ENCODE measurements at places on chromosomes 7 and 10.

GRCh38 chr10:2700626-2701305 is 366.6 kb upstream of the PFKP start:
- no peak for DNase-seq

DNA sequence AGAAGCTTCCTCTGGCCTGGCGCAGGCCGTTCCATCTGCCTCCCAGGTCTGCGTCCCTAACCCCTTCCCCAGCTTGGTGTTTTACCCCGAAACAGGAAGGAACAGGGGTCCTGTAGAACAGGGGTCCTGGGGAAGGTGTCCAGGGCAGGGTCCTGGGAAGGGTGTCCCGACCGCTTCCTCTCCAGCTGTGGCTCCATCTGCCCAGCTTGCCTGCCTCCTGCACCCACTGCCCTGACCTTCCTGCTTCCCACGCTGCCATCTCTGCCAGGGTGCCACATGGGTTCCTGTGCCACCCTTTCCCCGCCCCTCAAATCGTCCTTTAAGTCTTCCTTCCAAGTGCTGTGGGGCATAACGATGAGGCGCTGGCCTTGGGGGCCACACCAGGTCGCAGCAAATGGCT is 32.4 kb downstream of the WDR86 start:
- DNase-seq: no peak

- no peak for DNase-seq
These were observed 123.3 kb downstream of the PTPN20 start for GRCh38 chr10:47034441-47035051.

GRCh38 chr10:98925651-98926050 is 310.0 kb downstream of the HPSE2 start:
- DNase-seq: no peak

DNA sequence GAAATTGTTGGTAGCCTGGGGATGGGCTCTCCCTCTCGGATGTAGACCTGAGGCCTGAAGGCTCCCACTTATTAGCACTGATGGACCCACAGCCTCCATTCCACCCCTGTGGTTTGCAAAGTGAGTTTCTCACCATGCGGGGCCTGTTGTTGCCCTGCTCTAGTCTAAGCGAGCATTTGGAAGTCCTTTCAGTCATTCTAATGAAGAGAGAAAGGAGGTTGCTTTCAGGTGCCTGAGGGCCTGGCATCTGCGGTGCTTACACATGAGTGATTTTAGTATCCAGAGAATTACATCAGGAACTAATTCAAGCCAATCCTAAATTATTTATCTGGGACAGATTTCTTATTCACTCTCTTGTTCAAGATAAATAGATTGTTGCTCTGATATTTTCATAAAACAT is 61.6 kb downstream of the NAMPT start:
- peak; percentile 78 for DNase-seq

- DNase-seq: no peak
These were observed 354.4 kb upstream of the MKI67 start for GRCh38 chr10:128480601-128481000.

DNA sequence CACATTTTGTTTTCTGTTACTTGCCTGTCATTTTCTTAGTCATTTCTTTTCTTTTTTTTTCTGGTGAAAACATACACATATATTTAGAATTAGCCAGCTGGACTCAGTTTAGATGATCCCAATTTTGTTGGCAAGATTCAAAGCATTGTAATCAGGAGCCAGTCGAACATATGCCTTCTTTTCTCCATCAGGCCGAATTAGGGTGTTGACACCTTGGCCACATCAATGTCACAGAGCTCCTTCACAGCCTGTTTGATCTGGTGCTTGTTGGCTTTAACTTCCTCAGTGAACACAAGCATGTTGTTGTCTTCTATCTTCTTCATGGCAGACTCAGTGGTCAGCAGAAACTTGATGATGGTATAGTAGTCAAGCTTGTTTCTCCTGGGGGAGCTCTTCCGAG is 32.6 kb downstream of the PHF14 start:
- DNase-seq: no peak

- no peak for DNase-seq
These were observed 198.3 kb downstream of the NEBL start for GRCh38 chr10:20698837-20699236.

- no peak for DNase-seq
These were observed 177.2 kb downstream of the PTN start for GRCh38 chr7:137166363-137166762.

GRCh38 chr7:140033036-140033435 is 29.7 kb downstream of the PARP12 start:
- no peak for DNase-seq

DNA sequence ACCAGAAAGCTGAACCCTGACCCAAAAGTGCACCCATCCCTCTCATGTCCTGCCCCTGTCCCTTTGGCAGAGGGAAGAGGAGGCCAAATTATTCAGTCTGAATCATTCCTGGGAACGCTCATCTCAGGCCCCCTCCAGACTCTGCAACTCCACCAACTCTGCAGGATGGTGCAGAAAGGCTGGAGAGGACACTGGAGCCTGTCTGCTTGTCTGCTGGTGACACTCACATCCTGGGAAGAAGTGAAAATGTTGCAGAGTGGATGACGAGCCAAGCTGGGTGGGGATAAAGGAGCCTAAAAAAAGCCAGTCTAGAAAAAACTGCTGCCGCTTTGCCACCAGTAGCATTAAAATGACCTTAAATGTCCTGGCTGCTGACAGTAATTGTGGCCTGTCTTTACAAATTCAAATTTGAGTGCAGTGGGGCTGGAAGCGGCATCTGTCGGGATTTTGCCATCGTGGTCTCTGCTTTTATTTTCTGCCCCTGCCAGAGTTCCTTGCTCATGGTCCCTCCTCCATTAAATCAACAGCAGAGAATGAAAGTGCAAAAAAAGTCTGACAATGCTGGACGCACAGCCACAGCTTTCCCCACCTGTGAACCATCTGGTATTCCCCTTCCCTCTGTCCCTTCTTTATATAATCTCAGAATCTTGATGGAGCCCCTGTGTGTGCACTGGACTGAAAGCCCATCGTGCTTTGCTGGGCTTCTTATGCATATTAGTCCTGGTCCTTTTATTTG is 63.9 kb downstream of the STK17A start:
- DNase-seq: peak; percentile 66

GRCh38 chr7:44658979-44659378 is 52.6 kb downstream of the OGDH start:
- no peak for DNase-seq

- no peak for DNase-seq
These were observed 97.2 kb downstream of the KAT6B start for GRCh38 chr10:74923556-74923955.

DNA sequence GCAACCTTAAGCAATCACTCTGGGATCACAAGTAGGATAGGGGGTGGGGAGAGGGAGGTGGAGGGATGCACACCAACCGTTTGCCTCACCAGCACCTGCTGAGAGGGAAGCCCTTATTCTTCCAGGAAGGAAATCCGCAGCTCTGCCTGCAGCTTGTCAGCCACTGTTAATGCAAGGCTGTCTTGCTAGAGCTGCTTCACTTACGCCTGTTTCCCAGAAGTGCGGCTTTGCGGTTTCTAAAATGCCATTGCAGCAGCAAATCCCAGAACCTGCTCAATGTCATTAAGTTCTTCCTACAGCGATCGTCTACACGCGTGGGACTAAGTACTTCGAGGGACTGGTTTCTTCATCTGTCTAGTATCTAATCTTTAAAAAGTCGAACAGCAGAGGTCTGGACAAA is 191.1 kb downstream of the ZMYND11 start:
- DNase-seq: no peak

DNA sequence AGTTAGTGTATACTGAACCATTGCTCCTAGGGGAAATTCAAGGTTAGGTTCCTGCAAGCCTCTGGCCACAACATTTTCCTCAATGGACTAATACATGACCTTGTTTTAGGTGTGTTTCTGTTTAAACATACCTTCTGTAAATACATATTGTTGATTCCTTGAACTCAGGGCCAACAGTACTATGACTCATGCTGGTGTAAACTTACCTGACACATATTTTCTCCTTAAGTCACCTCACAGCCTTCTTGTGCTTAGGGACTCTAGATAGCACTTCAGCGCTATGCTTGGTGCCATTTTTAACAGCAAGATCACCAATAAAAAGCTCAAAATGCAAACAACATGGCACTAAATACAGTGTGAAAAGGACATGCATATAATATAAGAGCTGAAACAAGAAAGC is 176.4 kb downstream of the TAX1BP1 start:
- DNase-seq: no peak

GRCh38 chr7:6032167-6032566 is 991 bp downstream of the ANKRD61 start:
- DNase-seq: no peak

DNA sequence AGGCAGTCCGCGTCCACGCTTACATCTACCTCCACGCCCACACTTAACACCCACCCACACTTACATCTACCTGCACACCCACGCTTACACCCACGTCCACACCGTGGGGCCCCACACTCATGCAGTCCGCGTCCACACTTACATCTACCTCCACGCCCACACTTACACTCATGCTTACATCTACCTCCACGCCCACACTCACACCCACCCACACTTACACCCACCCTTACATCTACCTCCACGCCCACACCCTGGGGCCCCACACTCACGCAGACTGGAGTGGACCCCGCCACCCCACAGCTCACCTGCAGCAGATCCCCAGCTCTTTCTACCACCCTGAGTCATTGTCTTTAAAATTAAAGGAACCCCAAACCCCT is 32.4 kb upstream of the PWWP2B start:
- no peak for DNase-seq

- no peak for DNase-seq
These were observed 80.6 kb downstream of the DGKB start for GRCh38 chr7:14821757-14822480.

GRCh38 chr7:34807548-34808340 is 149.7 kb downstream of the NPSR1 start:
- no peak for DNase-seq

- no peak for DNase-seq
These were observed 80.3 kb downstream of the LRRC17 start for GRCh38 chr7:102992938-102993717.

GRCh38 chr7:10685040-10685439 is 288.6 kb upstream of the PHF14 start:
- peak; percentile 80 for DNase-seq

GRCh38 chr10:19468413-19468812 is 347.8 kb upstream of the PLXDC2 start:
- DNase-seq: no peak

DNA sequence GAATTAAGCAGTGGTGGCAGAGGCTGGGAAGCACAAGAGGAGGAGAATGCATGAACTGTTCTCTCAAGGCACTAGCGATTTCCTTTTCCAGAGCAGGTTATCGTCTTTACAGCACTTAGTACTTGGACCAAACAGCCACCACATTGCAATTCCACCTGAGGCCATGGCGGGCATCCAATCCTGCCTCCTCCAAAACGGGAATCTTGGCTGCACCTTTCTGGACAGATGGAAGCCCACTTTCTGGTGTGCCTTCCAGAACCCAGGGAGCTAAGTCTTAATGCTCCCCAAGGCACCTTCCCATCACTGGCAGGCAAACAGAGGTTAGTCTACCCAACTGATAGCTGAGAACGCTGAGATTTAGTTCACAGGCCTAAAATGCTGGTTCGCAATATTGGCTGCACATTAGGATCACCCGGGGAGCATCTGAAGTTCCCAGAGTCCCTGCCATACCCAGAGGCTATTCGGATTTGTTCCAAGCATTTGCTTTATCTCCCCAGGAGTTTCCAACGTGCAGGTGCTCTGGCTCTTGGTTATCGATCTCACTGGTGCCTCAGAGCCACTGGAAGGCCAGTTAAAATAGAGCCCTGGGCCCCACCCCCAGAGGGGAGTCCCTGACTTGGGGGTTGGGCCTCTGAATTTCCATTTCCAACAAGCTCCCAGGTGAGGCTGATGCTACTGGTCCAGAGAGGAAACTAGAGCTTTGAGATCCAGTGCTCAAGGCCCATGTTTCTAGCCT is 62.2 kb downstream of the KCNMA1 start:
- no peak for DNase-seq

- DNase-seq: no peak
These were observed 284.4 kb downstream of the USP6NL start for GRCh38 chr10:11326913-11327616.

DNA sequence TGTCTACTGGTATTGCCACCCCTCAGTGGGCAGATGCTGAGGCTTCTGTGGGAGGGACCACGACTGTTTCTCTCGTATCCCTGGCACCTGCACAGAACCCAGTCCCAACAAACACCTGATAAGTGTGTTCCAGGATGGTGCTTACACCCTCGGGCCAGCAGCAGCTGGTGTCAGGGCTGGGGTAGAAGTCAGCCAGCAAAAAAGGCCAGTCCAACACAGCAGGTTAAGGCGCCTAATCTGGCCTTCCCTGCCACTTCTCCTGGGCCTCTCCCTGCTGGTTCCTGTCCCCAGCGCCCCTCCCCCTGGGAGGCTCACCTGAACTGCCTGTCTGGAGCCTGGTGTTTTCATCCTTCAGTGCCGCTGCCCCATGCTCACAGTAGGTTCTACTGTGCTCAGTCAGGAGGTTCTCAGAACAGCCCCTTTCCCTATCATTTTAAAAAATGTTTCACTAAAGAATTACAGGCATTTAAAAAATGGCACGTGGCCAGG is 20.0 kb downstream of the PODXL start:
- no peak for DNase-seq

GRCh38 chr7:134532954-134533218 is 5.5 kb downstream of the AKR1B10 start:
- no peak for DNase-seq

DNA sequence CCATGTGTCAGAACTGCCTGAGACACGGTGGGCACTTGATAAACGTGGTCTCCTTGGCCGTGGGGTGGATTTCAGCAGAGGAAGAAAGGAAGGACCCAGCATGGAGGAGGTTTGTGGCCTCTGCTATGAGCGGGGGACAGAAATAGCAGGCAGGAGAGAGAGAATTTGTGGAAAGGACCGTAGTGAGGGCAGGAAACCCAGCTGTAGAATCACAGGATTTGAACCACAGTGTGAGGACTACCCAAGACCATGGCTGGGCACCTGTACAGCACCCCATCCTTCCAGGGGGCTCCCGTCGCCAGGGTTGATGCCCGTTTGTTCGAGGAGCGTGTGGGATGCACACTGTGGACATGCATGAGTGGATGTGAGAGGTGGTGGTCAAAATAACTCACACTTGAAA is 183.4 kb downstream of the PTPN20 start:
- no peak for DNase-seq

GRCh38 chr10:44030132-44030531 is 354.8 kb downstream of the CXCL12 start:
- DNase-seq: no peak

DNA sequence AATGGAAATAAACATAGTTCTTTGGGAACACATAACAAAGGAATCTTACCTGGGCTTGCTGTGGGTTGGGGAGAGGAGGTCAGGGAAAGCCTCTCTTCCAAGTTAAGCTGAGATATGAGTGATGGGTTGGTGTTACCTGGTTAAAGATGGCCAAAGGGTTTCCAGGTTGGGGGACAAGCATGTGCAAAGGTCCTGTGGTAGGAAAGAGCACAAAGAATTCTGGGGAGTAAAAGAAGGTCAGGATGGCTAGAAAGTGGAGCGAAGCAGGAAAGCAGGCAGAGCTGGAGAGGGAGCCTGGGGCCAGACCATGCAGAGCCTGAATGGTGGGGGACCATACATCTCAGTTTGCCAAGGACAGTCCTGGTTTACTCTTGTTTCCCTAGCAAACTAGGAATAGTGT is 133.2 kb downstream of the CFAP58 start:
- no peak for DNase-seq
